ENCODE measurements at places on chromosomes 7 and 10. TPM values are rescaled to one million over a fixed set of nuclear protein-coding genes. Genes with fewer than 3 reads are reported as not detected.

RTKN2 gene
- total RNA-seq: 7.9 TPM

WBP1L gene
- 24.9 TPM for total RNA-seq

NPSR1 gene
- total RNA-seq: not detected

SLC26A3 gene
- not detected for total RNA-seq

CYP26C1 gene
- not detected for total RNA-seq

MALRD1 gene
- total RNA-seq: not detected

CLDN4 gene
- total RNA-seq: 1.1 TPM

GALNT17 gene
- not detected for total RNA-seq

All from M059J (cell line).